ENCODE measurements at places on chromosomes 2 and 18. TPM values are rescaled to one million over a fixed set of nuclear protein-coding genes. Genes with fewer than 3 reads are reported as not detected.

The MEP1B gene
- total RNA-seq: not detected

The UGT1A3 gene
- not detected for total RNA-seq

The RMDN2 gene
- total RNA-seq: 4.1 TPM

The SERPINB12 gene
- total RNA-seq: not detected

The SCN2A gene
- total RNA-seq: 0.55 TPM

The SLC66A3 gene
- 5.1 TPM for total RNA-seq

The SRBD1 gene
- total RNA-seq: 21.4 TPM

The UBXN2A gene
- 29.8 TPM for total RNA-seq

- DNase-seq: no peak
Observed at GRCh38 chr2:6445156-6445555, 420.6 kb downstream of the CMPK2 start.

DNA sequence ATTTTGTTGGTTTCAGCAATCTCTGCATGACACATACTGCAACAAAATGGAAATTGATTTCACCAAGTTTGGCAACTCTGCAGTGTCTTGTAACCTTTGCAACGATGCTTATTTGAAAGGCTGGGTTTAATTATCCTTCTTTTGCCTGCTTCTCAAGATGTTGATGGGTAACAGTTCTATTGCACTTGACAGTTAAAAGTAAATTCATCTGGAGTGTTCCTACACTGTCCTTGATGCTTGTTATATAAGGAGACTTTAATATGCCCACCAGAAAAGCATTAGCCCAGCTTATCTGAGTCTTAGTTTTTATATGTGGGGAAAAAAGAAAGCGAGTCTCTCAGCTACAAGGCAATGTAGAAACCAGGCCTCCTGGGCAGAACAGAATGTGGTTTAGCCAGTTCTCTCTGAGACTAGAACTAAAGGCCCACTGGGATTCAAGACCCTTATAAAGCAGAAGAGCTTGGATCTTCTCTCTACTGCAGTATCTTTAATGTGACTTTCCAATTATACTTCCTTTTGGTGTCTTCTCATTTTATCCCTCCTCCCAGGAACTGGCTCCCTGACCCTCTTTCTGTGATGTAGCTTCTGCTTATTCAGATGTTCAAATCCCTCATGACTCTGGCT is 106.8 kb upstream of the LYPD6 start:
- no peak for DNase-seq

DNA sequence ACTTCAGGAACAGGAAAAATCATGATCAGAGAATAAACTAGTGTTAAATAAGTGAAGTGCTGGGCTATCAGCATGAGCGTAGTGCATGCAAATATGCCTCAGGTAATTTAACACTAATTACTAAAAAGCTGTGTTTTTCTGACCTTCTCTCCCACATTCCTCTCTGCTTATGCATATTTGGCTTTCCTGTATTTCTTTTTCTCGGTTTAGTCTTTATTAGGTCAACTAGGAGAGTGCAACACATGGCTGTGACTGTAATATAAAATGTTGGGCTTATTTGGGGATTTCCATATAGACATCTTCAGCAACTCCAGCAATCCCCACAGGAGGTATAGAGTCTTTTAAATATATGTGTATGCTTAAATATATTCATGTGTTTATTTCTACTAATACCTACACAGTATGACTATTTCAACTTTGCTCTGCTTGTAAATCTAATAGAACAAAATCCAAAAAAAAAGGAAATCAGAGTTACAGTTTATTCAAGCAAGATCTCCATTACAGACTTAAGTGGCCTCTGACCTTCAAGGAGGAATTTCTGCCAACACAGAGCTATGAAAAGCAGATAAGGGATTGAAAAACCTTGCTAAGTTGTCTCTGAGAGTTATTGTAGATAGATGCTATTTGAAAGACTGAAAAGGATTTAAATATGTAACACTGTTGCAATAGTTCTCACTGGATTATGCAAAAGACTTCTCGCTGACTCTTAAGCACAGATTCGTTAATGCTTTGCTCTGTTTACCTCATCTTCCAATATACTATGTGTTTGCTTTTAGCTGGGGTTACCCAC is 359.5 kb upstream of the RGPD4 start:
- DNase-seq: no peak

DNA sequence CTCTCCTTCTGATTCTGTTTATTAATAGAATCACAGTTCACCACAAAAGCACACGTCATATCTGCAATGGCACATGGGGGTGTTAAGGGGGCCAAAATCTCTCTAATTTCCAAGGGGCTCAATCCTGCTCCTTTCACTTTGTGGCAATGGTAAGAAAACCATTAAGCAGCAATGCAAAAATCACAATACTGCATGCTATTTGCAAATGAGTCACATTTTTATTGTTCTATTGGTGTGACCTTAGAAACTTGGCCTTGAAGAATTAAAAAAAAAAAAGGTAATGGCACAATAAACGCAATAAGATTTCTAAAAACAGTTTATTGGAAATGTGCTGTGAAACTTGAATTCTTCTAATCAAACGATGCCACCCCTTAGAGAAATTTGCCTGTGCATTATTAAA is 251.5 kb downstream of the ZNF521 start:
- no peak for DNase-seq

DNA sequence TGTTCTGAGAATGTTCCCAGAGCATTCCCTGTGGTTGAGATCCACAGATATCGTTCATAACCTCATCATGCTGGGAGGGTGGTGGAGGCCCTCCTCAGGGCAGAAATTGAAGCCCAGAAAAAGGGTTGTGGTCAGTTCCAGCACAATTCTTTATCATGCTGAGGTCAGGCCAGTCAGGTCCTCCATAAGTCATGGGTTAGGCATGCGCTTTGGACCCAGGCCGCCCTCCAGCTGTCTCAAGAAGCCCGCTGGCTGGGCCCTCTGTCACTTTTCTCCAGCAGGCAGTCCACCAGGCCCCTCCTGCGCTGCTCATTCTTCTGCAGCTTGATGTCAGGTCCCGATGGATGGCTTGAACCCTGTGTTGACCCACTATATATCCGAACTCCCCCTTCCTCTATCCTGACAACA is 151.1 kb upstream of the NT5C1B start:
- no peak for DNase-seq

DNA sequence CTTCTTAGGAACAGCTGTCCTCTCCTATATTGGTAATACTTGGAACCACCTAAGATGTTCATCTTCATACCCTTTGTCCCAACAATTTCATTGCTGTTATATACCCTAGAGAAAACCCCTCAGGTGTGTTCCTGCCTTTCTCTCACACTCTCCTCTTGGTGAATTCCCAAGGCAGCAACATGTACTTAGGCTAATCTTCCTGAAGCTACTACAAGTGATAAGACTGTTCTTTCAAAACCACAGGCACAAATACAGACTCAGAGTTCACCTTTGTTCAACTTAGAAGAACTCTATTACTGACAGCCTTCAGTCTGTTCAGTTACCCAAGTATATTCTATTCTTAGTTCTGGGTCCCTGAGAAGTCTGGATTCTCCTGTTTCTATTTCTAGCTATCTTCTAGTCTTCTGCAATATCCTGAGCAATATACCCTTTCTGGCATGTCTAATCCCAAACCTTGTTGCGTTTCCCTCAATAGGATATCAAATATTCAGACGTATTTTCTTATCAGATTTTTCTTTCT is 247.7 kb upstream of the STON1 start:
- no peak for DNase-seq

DNA sequence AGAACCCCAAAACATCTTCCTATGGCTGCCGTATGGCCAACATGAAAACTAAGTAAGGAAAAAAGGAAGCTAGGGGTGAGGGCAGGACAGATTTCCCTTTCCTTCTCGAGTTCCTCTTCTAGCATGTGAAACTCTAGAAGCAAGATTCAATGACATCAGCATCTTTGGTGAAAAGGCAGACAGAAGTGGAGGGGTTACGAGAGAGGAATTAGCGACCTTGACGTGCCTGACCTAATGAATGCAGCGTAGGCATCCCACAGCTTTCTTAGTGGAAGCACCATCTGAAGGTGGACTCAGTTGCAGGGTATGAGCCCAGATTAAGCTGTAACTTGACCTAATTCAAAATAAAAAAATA is 47.9 kb upstream of the PELI1 start:
- no peak for DNase-seq

- no peak for DNase-seq
Observed at GRCh38 chr18:67932271-67932670, 415.8 kb upstream of the DSEL start.

DNA sequence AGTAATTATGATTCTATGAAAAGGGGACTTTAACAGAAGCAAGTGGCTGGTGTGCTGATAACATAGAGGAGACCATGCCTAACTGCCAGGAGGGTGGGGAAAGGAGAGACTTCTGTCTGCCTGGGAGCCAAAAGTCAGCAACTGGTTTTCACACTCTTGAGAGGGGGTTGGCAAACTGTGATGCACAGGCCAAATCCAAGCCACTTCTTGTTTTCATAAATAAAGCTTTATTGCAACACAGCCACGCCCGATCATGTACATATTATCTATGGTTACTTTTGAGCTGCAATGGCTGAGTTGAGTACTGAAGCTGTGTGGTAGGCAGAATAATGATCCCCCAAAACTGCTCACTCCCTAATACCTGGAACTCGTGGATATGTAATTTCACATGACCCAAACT is 208.4 kb downstream of the LNPK start:
- DNase-seq: no peak

GRCh38 chr2:160010361-160011145 is 51.9 kb downstream of the PLA2R1 start:
- no peak for DNase-seq

GRCh38 chr2:33929467-33929866 is 330.4 kb upstream of the FAM98A start:
- no peak for DNase-seq
